ENCODE measurements at places on chromosomes 5 and 9.

- no peak for DNase-seq
Observed at GRCh38 chr5:95777441-95777840, 45.1 kb downstream of the GLRX start.

DNA sequence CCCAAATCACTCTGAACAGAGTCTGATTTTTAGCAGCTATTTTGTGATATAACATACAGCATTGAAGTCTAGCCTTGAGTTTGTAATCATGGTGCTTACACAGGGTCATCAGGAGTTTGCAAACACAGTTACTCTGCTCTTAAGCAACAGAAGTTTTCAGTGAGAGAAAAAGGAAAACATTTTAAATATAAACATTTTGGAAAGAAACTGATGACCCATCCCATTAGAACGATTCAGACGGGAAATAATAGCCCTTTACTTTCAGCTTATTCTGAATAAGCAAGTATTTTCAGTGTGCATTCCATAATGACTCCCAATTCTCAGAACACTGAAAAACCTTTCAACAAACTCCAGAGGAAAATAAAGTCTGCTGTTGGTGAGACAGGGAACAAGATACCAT, 46.7 kb upstream of the TMC1 start:
- DNase-seq = no peak

- no peak for DNase-seq
Observed at GRCh38 chr9:98801969-98802371, 5.5 kb upstream of the GALNT12 start.

- DNase-seq = no peak
Observed at GRCh38 chr5:66992547-66992946, 204.1 kb downstream of the CD180 start.

DNA sequence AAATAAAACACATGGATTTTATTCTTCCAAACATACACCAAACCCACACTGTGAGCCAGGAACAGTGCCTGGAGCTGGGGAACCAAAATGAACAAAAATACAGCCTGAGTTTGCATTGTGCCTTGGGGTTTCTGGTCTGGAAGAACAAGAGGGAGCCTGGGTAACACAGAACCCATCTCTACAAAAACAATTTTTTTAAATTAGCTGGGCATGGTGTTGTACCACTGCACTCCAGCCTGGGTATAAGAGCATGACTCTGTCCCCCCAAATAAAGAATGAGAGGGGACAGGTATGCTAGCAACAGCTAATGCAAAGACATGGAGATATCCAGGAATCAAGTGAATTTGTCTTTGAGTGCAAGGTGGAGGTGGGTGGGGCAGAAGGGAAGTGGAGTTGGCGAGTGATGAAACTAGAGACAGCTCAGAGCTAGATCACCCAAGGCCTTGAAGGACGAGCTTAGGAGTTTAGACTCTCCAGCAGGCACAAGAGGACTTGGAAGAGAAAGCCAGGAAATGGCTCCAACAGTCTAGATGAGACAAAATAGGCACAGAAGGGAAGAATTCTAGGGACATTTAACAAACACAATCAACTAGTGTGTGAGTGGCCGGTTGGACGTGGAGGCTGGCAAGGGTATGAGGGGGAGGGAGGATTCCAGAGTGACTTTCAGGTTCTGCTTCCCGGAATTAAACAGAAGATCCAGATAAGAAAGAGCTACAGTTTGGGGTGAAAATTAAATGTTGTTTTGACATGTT, 47.4 kb downstream of the FNBP1 start:
- no peak for DNase-seq

- DNase-seq = peak; percentile 36
Observed at GRCh38 chr5:59583810-59584562, 309.5 kb downstream of the PDE4D start.

DNA sequence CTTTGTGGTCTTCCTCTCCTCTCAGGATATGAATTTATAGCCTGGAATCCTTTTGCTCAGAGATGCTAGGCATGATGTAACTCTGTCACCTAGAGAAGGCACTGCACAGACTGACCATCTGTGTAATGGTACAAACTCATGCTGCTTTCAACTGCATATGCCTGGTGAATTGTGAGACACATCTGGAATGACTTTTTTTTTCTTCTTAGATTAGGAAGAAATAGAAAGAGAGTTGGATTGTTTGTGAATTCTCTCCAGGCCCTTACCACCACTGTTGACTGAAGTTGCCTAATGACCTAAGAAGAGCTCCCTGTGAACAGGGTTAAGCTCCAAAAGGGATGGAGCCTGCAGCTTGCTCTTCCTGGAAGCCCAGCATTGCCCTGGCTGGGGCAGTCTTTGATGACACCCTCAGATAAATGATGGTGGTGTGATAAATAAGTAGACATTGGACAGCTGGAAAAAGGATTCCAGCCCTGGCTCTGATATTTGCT, 47.8 kb upstream of the TRIM32 start:
- DNase-seq = no peak

- DNase-seq = no peak
Observed at GRCh38 chr5:157049605-157050004, 9.3 kb downstream of the HAVCR1 start.

DNA sequence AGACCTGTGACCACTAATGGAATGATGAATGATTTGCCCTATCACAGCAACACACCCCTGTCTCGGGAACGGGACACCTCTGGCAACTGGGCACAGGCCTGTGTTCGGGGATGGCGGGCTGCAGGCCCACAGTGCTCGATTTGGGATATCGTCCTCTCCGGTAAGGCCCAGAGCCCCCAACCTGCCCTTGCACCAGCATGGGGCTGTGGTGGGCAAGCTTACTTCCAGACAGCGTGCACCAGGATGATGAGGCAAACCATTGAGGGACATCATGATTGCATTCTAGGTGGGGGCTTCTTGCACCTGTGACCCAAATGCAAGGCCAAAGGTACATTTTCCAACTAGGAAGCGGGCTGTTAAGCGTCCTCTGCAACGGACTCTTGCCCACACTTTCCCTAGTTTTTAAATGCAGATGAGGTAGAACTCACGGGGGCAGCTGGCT, 275.4 kb downstream of the FSTL4 start:
- DNase-seq = no peak

DNA sequence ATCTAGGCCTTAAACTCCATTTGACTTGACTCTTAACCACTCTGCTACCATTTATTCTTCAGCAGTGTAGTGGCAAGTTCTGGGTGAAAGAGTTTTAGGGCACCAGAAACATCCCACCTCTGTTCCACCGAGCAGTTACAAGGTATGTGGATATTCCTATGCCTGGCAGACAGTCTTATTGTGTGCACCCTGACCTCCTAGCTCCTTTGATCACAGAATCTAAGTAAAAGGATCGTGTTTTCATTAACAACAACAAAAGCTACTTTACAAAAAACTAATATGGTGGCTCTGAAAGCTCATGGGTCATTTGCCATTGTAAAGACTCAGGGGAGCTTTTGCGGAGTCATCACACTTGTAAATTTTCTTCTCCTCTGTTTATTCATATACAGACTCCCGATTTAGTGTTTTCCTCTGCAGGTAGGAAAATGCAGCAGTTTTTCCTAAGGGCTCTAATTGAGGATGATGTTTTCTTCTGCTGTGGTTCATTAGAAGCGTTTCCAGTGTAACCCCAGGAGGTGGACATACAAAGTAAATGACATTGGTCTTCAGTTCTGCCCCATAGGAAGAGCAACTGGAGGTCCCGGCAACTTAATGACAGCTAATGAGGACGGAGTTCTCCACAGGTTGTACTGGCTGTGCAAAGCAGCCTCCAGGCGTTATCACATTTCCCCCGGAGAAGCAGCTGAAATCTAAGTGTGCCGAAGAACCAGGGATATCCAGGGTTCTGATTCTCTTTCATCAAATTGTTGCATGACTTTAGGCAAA, 78.2 kb downstream of the ATP10B start:
- DNase-seq = no peak

DNA sequence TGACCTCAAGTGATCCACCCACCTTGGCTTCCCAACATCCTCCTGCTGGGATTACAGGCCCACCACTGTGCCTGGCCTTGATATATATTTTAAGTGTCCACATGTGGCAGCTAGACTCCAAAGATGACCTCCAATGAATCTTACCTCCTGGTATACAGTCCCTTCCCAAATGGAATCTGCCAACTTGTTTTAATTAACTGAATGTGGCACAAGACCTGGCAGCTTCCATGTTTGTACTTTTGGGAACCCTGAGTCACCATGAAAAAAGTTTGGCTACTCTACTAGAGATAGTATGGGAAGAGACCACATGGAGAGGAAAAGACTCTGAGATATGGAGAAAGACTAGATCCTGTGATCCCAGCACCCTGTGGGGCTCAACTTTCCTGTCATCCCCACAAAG, 42.5 kb downstream of the CCL28 start:
- DNase-seq = no peak

DNA sequence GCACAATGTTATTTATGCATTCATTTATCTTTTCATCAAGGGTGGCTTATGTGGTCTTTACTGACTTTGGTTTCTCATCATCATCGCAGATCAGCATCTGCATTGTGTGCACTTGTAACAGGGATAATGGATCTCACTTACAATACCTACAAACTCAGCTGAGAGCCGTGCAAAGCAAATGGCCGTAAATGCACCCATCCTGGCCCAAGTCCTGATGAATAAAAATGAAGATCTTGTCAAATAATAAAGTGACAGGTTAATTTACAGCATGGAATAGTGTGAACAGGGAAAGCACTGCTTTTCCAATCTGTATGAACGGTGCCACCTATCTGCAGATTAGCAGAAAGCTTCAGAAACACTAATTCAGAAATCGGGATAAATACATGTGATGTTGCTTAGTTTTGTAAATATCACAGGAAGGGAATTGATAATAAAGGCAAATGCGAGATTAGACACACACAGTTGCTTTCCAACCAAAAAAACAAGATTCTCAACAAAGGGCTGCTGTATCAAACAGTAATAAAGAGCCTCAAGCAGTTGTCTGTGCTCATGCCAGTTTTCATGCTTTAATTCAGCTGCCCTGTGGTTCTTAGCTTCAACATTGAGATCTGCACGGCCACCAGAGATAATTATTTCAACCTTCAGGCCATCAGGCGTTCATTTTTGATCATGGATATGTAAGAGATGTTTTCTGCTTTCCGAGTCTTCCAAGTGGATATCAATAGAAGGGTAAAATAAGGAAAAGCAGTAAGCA, 153.4 kb upstream of the POU5F2 start:
- no peak for DNase-seq

DNA sequence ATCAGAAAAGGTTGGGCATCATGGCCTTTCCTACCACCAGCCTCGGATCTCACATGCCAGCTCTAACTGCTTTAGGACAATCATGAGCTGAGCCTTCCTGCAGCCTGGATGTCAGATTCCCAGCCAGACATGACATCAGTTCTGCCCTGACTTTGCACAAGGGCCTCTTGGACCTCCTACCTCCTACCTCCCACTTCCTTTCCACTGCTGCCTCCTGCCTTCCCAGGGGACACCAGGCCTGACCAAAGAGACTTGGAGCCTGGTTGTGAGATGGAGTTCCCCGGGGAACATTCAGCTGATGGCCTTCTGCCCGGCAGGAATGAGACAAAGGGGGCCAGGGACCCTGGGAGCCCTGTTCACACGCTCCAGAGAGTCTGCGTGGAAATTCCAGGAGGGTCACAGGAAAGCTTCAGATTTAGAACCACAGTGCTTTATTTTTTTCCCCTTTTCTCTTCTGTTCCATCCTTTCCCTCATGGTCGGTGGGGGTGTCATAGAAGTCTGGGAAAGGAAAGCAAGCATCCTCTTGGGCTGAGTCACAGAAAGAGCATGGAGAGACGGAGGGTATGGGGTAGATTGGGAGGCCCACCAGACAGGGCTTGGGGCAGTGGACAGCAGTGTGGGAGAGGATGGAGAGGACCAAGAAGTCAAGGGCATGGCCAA, 35.4 kb upstream of the IL17B start:
- no peak for DNase-seq

- no peak for DNase-seq
Observed at GRCh38 chr9:77807281-77807683, 159.2 kb upstream of the GNA14 start.

GRCh38 chr5:169917500-169917899, 62.8 kb downstream of the INSYN2B start:
- DNase-seq = no peak

GRCh38 chr9:2787065-2787464, 56.8 kb downstream of the PUM3 start:
- DNase-seq = no peak

DNA sequence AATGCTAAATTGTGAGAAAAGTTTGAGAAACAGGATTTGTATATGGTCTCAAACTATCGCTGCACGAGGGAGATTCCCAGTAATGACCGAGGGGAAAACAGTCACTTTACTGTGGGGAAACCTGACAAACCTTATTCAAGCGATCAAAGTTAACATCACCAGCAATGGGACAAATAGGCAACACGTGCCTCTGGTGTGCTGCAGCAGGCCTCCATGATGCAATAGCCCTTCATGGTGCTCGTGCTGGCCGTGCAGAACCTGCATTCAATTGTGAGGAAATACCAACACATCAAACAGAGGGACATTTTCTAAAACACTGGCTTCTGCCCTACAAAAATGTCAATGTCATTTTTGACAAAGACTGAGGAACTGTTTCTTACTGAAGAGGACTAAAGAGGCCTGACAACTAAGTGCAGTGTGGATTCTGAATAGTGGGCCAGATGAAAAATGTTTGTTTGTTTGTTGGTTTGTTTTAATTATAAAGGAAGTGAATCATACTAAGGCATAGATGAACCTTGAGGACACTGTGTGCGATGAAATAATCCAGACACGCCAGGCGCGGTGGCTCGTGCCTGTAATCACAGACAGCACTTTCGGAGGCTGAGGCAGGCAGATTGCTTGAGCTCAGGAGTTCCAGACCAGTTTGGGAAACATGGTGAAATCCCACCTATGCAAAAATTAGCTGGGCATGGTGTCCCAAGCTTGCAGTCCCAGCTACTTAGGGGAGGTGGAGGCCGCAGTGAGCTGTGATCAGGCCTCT, 17.6 kb upstream of the MARCHF6 start:
- DNase-seq = no peak

- DNase-seq = peak; percentile 10
Observed at GRCh38 chr5:1552521-1553255, 28.9 kb upstream of the LPCAT1 start.

- no peak for DNase-seq
Observed at GRCh38 chr9:7153566-7153965, 395.8 kb downstream of the KDM4C start.

GRCh38 chr5:73122875-73123810, 2.8 kb downstream of the TMEM171 start:
- no peak for DNase-seq

GRCh38 chr5:153983885-153984284, 54.8 kb downstream of the FAM114A2 start:
- no peak for DNase-seq

DNA sequence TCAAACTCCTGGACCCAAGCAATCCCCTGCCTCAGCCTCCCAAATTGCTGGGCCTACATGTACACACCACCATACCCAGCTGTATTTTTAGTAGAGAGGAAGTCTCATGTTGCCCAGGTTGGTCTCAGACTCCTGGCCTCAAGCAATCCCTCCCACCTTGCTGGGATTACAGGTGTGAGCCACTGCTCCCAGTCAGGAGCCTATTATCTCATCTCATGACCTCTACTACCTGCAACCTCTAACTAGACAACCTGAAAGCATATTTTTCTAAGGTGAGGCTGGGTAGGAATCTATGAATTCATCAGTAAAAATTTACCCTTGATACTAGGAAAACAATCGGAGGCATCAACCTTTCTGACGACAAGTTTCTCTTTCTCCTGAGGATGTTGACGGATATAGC, 10.0 kb downstream of the FAM13B start:
- DNase-seq = no peak
